ENCODE measurements at places on chromosomes 7 and 10. TPM values are rescaled to one million over a fixed set of nuclear protein-coding genes. Genes with fewer than 3 reads are reported as not detected.

RNF148 gene
- 3.5 TPM for total RNA-seq

ZNF485 gene
- total RNA-seq: 17.6 TPM

CYP3A4 gene
- not detected for total RNA-seq

JMJD1C gene
- 88.2 TPM for total RNA-seq

VENTX gene
- 0.81 TPM for total RNA-seq

TMED4 gene
- 105 TPM for total RNA-seq

GCK gene
- 0.39 TPM for total RNA-seq

KIF20B gene
- total RNA-seq: 7.4 TPM

GNAT3 gene
- not detected for total RNA-seq

PRRT4 gene
- 0.49 TPM for total RNA-seq

MRM2 gene
- 34.2 TPM for total RNA-seq

CFAP70 gene
- total RNA-seq: 6.3 TPM

ENTPD1 gene
- 74.1 TPM for total RNA-seq

DNA sequence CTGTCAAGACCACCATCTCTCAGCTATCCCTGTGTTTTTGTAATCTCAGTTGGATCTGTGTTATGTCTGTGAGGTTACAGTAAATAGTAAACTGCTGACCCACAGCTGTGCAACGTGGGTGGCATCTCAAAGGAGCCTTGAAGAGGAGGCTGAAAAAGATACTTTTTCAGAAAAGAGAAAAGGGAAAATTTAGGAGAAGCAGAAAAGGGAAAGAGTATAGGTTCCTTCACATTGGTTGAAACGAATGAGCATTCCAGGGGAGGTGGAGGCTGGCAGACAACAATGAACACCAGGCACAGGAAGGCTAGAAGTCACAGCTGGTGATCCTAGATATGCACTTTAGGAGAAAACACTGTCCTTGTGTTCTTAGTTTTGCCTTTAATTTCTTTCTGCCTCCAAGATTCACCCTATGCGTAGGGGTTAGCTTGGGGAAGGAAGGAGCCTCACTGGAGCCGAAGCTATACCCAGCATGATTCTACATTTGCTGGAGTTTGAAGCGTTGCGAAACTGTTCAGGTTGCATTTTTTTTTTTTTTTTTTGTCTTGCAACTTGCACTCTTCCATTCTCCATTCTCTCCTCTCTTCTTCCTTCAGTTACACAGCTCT, 18.3 kb downstream of the CPED1 start:
- no peak for DNase-seq

DNA sequence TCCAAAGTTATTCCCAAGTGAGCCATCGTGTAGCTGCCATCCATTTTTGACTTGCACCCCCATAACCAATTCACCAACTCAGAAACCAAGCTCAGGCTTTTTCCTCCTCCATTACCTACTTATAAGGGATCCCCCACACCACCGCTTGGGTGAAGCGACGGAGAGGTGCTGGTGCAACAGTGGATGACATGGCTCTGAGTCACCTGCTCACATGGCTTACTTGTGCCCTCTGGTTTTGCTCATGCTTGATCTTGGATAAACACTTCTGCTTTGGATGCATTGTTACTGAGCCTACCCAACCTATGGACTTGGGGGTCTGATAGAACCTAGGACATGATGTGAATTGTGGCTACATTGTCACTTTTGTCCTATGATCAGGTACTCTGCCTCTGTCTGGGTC, 12.0 kb upstream of the AKR1B1 start:
- DNase-seq: no peak

GRCh38 chr10:128624656-128625530, 498.7 kb upstream of the MKI67 start:
- DNase-seq: no peak

DNA sequence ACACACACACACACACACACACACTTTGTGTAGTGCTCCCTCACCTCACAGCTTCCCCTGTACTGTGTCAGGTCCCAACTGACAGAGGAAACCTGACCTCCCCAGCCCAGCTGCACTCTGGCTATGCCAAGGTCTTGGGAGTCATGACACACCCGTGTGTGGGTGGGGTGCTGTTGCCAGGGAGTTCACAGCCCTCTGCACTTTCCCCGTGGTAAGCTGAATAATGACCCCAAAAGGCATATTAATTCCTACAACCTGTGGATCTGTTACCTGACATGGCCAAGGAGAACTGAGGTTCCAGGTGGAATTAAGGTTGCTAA, 8.9 kb upstream of the NANOS1 start:
- DNase-seq: peak; percentile 37

DNA sequence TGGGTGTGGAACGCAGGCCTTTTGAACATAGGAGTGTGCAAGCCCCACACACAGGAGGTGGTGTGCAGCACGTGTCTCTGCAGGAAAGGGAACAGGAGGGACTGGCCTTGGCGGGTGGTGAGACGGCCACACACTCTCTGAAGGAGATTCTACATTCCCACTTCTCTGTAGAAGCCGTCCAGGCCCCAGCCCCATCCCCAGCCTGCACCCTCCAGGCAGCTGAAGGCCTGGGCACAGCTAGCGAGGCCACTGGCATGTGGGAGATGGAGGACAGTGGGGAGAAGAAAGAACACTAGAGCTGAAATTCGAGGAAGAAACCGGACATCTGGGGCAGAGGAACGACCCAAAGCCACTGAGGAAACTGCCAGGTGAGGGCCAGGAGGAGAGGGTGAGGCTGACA, 507.3 kb downstream of the DNAJB6 start:
- no peak for DNase-seq

DNA sequence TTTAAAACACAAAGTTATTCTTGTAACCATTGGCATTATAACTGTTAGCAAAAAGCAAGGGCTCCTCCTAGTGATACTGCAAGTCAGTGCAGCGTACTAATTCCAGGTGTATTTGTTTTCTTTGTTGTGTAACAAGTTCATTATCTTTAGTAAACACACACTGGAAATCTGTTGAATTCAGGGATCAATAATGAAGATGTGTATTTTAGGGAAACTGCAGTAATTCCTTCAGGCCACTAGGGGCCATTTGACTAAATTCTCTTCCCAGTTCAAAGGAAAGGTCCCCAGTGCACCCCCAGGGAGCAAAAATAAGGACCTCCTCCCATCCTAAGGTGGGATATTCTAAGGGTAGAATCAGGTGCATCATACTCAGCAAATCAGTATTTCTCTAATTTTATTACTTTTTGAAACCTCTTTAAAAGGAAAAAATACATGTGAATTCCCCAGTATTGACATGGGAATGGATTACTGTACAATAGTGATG, 158.6 kb upstream of the LYZL1 start:
- DNase-seq: no peak

- DNase-seq: peak; percentile 70
These were observed 34.0 kb upstream of the EBLN1 start for GRCh38 chr10:22251751-22252223.

- DNase-seq: no peak
These were observed 4.8 kb downstream of the IDI1 start for GRCh38 chr10:1044146-1044545.

DNA sequence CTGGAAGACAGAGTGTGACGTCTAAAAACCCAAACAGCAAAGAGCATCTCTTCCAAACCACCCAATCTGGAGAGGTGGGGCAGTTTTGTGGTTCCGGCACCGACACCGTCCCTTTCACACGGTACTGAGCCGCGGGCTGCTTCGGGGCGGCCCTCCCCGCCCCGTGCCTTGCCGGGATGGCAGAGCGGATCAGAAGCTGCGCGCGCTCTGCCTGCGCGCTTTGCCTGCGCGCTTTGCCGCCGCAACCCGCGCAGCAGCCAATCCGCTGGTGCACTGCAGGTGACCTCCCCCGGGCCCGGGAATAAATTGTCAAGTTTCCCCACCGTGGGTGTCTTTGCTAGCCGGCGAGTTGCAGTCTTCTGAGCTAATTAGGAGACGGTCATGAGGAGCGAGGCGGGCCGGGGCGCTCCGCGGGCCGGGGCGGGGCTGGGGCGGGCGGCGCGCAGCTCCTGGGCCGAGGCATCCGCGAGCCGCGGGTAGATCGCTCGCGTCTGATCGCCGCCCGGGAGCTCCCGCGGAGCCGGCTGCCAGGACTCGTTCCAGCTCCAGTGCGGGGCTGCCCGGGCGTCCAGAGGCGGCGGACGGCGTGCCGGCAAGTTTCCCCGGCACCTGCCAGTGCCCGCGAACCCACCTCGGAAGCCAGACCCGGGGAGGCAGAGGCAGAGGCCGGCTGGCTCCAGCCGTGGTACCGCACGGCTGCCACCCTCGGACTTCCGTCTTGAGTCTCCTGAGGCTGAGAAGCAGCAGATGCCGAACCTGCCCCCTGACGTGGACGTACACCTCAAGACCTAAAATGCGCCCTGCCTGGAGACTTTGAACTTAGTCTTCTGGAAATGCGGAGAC, 536.0 kb upstream of the GALNT17 start:
- DNase-seq: no peak

GRCh38 chr10:130500261-130501000, 364.2 kb downstream of the GLRX3 start:
- no peak for DNase-seq

DNA sequence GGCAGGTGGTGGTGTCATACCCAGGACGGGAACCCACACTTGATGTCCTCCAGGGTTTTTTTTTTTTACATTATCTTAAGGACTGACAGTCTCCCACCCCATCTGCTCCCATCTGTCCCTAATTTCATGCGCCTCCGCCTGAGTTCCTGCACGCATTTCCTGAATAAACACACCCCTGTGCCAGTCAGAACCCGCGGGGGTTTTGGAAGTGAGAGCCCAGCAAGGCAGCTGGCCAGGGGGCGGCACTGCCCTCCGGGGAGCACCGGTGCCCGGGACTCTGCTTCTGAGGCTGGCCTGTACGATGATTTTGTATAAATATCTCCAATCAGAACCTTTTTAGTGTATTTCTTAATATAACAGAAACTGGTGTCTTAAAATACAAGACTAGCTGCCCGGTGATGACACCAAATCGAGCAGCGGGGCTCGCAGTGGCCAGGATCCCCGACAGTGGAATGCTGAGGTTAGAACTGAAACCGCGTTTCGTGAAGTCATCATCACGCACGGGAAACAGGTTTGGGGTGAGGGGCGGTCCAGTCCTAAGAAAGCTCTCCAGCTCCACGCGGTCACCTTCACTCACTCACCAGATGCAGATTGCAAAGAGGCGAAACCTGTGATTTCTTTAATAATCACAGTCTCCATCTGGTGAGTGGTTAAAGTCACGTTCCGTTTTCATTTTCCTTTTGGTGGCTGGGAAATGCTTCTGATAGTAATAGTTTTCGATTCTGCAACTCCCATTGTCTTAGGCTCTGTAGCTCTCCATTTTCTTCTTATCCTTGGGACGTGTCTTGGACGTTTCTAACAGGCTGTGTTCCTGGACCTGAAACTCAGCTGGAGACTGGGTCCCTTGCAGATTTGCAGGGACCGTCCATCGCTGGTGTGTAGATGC, 19.7 kb downstream of the BNIP3 start:
- no peak for DNase-seq

GRCh38 chr7:55438085-55438756, 73.1 kb downstream of the LANCL2 start:
- no peak for DNase-seq

DNA sequence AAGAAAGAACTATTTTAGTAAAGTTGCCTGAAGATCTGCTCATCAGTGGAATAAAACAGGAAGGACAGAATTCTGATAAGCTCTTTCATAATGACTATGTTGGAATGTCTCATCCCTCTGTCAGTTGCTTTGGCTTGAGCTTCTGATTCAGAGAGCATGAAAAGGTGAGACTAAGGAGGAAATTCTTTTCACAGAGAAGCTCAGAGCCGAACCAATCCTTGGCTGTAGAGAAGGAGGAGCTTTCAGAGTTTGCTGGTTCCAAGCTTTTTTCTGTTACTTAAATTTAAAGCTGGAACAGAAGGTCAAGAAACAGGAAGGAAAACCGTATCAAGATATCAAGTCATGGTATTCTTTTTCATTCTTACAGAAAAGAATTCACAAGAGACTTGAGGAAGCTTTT, 24.0 kb downstream of the GSTO2 start:
- DNase-seq: no peak

DNA sequence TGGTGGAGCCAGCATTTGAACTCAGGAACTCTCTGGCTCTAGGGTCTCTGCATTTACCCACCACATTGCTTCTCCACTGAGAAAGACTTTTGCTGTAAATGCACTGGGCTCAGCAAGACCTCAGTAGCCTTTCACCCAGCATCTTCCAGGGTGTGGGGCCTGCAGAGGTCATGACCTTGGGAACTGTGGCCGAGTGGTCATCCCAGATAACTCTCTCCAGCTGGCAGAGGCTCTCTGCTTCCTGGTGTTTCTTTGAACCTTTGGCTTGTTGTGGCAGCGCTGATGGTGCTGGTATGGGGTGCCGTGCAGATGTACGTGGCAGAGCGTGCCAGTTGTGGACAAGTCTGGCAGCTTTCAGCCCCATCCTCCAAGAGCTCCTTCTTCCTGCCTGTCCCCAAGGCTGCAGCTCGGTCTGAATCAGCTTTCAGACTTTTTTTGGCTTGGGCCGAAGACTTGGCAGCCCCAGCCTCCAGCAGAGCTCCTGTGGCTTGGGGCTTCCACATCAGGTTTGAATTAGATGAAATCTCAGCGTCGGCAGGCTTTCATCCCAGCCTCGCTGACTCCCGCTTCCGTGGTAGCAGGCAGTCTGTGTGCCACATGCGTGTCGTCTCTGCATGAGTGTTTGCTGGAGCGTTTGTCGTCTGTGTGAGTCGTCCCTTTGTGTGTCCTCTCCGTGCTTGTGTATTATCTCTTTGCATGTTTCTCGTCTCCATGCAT, 21.5 kb downstream of the ADAMTS14 start:
- DNase-seq: peak; percentile 53

GRCh38 chr10:88647061-88647615, 17.1 kb upstream of the LIPF start:
- no peak for DNase-seq

GRCh38 chr10:61821153-61821552, 80.3 kb upstream of the ARID5B start:
- DNase-seq: no peak

DNA sequence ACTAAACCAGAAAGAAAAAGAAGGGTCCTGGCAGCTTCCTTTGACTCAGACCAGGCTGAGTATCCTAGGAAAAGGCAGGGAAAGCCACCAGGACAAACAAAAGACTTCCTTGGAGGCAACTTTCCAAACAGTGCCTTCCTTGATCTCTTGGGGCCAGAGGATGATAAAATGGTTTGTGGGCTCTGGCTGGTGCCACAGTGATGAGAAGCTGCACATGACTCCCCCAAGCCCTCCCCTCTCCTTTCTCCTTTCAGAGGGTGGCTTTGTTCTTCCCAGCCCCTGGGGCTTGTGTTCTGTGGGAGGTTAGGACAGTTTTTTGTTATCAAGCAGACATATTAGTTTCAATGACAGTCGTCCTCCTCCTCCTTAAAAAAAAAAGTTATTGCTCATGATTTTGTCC, 183.2 kb downstream of the SEM1 start:
- no peak for DNase-seq

DNA sequence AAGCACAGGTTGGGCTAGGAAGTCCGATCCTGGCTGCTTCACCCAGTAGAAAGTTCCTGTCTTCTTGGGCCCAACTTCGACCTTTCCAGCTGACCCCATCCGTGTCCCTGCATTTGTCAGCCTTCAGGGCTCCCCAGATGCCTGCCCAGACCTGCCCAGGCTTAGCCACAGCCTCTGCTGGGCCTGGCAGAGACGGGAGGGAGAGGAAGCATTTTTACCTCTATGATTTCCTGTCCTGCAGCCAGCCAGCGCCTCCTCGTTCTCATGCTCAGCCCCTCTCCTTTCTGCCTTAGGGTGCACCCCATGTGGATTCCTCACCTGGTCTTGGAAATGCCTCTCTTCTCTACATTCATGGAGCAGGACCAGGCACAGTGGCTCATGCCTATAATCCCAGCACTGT, 3.7 kb downstream of the METTL27 start:
- peak; percentile 71 for DNase-seq
